Cerebellar nuclear complex (tissue), 1 donor: ENCODE measurements at places on chromosomes 4 and X.
A peak's percentile ranks its signal among the peaks of the same experiment; 100 is the strongest.

DNA sequence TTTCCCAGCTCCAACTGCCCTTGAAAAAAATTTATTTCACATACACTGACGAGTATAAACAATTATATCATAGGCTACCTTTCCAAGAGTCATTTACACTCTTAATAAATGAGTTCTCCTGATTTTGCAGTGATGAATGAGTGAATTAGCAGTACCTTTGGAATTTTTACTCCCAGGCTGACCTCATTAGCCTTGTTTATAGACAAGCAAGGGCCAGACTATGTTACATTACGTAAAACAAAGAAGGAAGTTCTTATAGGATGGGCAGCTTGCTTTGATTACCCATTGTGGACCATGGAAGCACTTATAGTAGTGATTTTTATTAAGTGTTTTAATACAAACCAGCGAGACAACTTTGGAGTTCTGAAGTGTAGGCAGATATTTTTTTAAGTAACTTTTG lies 112.9 kb upstream of the C1QTNF7 start:
- DNase-seq, result no peak

DNA sequence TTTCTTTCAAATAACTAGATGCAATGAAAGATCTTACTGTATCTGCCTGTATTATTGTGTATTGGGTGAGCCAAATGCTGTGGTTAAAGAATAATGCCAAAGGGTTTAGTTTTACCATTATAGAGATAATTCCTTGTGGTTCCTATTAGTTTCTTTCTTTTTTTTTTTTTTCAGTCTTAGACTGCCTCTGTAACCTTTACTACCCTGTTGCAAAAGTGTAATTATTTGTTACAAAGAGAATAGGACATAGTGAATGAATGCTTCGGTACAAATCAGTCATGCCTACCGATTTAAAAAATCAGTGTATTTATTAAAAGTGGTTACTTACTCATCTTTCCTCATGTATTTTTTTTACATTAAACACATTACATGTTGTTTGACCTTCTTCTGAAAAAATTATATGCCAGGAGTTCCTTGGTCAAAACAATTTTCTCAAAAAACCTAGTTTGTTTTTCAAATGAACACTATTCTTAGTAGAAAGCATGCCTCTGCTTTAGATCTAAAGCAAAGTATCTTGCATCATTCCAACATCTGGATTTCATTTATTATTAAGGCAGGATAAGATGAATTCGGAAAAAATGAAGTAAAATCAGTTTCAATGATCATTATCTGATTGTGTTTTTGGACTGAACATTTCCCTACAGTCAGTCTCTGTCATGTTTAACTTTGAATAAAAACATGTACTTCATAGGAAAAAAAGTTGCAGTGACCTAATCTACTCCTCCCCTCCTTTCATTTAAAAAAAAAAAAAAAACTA lies 21.2 kb upstream of the SYNPO2 start:
- no peak for DNase-seq

DNA sequence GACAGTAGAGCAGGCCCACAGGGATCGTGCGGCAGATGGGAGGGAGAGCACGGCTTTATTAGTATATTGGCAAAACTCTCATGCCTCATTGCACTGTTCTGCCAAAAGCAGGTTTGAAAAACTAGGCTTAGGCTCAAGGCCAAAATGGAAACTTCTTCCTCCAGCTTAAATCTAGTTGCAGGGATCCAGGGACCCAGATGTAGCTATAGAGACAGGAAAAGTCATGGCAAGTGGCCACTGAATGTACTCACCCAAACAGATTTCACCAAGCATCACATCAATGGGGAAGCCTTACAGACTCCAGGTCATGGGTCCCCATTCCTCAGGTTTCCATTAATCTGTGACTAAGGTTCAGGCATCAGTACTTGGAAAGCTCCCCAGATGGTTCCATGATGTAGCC lies 149.2 kb downstream of the STK32B start:
- DNase-seq, result no peak

GRCh38 chr4:104906276-104906675 lies 240.4 kb upstream of the TET2 start:
- no peak for DNase-seq

DNA sequence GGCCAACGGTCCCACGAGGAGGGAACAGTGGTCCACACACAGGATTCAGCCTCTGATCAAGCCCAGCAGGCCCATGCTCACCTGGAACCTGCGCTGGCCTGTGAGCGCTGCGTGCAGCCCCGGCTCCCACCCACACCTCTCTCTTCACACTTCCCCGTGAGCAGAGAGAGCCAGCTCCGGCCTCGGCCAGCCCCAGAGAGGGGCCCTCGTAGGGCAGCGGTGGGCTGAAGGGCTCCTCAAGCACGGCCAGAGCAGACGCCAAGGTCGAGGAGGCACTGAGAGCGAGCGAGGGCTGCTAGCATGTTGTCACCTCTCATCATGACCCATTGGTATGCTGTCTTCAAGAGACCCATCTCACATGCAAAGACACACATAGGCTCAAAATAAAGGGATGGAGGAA lies 83.0 kb upstream of the FMR1 start:
- DNase-seq, result no peak

- DNase-seq, result peak; percentile 35
Measured at GRCh38 chrX:53089224-53089842, 4.6 kb upstream of the KANTR start.

GRCh38 chrX:150080497-150080896 lies 142.2 kb upstream of the EOLA2 start:
- DNase-seq, result no peak

DNA sequence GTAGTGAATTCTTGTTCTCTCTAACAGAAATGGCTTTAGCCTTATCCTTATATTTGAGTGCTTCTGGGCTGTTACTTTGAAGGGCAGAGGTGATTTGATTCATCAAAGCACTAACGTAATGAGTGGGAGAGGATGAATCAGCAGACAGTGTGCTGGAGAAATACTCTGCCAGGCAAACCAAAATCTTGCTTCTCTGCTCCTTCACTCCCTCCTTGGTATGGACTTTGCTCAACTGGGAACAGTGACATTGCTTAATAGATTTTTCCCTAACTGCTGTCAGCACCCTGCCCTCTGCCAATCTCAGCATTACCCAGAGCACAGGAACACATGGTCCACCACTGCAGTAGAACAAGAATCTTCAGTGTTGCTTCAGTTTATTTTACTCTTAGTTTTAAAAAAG lies 56.0 kb downstream of the PDLIM5 start:
- DNase-seq, result no peak

- DNase-seq, result no peak
Measured at GRCh38 chr4:162793571-162793970, 373.1 kb downstream of the NAF1 start.

DNA sequence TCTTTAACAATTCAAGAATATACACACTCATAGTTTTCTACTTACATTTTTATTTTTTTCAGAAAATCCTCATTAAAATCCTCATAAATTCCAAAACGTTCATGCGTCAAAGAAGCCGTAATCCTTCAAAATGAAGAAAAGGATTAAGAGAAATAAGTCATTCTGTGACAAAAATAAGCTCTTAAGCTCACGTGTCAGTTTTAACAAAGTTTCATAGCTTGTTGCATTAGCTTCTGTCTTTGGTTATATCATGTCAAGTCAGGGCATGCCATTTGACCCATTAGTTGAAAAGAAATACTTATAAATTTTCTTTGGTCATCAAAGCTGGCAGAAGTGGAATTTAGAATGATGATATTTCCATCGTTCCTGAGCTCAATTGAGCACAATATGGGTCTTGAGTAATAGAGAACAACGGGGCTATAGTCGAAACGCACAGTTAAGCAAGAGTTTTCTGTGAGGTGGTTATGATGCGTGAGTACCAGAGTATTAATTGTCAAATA lies 185.2 kb upstream of the CTSO start:
- DNase-seq, result no peak

- DNase-seq, result no peak
Measured at GRCh38 chrX:53990171-53990570, 54.1 kb downstream of the PHF8 start.

GRCh38 chrX:45137531-45137930 lies 63.1 kb downstream of the DIPK2B start:
- no peak for DNase-seq

DNA sequence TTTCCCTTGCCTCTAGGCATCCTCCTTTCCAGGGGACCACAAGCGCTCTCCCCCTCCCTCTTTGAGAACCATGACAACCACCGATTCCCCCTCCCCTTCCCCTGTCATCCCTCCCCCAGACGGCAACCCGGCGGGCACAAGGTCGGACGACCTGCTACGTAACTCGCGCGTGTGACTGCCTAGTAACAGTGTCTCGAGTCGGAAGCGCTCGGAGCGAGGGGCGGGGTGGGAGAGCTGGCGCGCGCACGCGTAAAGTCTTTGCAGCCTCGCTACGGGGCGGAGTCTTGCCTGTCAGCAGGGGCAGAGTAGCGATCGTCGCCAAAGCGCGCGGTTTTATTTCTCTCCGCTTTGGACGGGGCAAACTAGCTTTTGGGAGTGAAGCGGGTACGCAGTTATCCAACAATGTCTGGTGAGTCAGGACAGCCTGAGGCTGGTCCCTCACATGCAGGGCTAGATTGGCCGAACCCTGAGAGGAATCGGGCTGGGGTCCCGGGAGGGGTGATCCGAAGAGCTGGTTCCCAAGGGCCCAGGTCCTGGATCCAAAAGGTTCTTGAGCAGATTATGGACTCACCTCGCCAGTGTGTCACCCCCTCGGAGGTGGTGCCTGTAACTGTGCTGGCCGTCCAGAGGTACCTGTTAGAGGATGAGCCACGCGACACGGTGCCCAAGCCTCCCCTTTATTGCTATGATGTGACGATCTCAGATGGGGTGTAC lies at the start of gene RADX:
RADX (plus strand) TSS at position 300 of the 714 bp plus-strand sequence; CDS start at position 403, 103 bp downstream.
- DNase-seq, result no peak

DNA sequence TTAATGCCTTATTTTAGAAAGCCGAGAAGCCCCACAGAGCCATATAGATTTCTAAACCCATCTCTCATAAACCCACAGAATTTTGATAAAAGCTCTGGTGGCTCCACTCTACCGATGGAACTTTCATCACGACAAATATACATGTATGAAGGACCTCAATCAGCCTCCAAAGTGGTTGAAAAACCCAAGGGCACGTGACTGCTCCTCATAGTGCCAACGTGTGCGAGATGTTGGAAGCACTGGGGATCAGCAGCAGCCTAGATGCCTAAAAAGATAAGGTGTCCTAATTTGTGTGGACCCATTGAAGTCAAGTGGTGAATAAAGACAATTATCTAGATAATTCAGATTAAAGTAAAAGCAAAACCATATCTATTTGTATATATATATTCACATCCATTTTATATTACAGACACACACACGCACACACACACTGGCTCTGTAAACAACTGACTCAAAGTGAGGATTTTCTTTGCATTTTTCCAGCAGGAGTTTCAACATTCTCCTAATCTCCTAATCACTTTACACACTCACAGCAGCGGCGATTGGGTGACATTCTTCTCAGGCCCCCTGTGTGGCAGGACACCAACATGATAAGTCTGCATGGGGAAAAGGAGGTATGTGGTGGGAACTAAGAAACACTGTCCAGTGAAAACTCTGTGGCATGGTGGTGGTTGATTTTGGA lies 2.8 kb upstream of the PITX2 start:
- no peak for DNase-seq

DNA sequence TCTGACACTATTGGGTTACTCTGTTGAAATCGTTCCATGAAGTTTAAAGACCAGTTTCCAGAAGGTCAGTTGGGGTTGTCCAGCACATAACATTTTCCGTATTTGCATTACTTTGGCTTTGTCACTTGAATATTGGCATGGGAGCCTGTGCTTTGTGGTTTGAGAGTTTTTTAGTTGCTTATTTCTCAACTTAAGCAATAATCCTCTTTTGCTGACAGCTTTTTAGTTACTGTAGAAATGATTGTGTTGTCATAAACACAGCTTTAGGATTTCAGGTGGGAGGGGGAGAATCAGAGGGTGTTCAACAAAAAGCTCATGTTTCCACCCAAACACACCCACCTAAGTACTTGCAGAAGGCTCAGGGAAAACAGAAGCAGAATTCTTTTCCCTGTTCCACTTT lies 210.7 kb upstream of the TLL1 start:
- DNase-seq, result no peak

DNA sequence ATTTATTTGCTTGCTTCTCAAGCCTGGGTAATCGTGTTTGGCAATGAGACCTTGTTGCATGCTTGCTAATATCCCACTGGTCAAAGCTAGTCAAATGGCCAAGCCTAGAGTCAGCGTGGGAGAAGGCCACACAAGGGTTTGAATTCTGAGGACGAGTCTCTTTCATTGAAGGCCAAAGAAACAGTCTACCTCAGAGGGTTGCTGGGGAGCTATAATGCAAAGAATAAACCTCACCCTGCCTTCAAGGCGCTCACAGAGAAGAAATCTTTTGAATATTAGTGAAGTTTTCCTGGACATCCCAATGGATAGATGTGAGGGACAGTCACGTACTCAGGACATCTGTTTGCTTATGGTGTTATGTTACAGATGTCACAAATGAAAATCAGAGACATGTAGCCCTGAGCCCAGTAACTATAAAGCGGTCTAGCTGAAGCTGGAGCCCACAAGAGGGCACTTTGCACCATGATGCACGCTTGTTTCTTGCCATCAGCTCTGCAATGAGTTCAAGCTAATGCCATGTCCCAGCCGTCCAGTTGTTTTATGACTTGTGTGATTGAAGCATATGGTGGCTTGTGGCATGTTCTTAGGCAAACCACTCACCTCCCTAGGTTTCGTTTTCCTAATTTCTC lies 1.1 kb upstream of the TLR3 start:
- no peak for DNase-seq

GRCh38 chr4:133467290-133467947 lies 318.3 kb downstream of the PCDH10 start:
- no peak for DNase-seq

- no peak for DNase-seq
Measured at GRCh38 chr4:4564522-4564921, 22.7 kb upstream of the STX18 start.

GRCh38 chr4:187128976-187129375 lies 405.3 kb upstream of the FAT1 start:
- DNase-seq, result no peak

DNA sequence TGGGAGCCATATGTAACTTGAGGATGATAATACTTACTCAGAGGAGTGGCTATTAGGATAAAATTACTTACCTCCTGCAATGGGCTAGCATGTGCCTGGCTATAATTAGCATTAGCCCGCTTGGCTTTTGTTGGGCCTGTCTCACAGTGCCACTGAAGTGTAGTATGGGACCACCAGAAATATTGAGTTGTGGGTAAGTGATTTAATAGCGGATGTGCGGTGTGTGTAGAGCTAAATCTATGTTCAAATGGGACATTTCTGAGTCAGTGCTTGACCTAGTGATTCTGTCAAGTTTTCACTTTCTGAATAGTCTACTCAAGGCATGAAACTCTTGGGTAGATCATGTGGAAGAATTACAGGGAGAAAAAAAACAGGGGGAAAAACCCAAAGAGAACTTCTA lies 3.5 kb upstream of the CLNK start:
- DNase-seq, result no peak

DNA sequence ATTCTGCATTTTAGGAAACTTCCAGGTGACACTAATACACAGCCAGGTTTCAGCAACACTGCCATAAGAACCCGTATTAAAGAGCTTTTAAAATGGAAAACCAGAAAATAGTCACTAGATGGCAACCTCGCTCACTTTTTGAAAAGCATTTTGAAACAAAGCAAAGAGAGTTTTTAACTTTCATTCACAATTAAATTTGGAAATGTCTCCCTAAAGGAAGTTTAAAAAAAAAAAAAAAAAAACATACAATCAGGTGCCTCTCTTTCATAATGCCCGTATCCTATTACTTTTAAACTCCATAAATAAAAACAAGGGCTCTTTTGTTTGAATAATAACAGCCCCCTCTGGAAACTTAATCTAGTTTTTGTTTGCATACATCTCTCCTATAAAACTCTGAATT lies 20.3 kb downstream of the MEPE start:
- no peak for DNase-seq
